D721Med (cell line): ENCODE measurements at places on chromosomes 4 and X.
A peak's percentile ranks its signal among the peaks of the same experiment; 100 is the strongest.

DNA sequence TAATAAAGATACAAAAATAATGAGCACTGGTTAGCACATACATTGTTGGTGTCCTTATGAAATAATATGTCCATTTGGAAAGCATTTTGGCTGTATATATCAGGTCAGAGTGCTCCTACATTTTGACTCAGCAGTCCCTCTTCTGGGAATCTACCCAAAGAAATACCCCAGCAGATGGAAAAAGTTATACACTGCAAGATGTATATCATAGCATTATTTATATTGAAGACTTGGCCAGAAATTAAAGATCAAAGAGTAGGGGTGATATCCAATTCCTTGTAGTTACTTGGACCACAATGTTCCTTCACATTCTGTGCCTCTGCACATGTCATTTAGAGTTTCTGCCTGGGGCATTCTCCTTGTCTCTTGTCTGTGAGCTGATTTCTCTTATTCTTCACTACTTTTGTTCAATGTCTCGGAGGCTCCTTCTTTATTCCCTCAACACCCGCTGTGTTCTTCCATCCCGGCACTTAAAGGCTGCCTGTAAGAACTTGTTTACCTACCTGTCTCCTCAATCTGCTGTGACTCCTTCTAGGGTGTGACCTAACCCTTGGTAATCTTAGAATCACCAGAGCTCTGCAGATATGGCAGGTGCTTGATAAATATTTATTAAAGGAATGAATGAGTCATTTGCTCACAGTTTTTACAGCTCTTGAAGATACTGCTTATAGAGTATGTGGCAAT lies 3.1 kb upstream of the TSPAN5 start:
- DNase-seq = no peak

- DNase-seq = no peak
These were observed 63.2 kb upstream of the ALB start for GRCh38 chr4:73340917-73341316.

- no peak for DNase-seq
These were observed 14.7 kb downstream of the FTSJ1 start for GRCh38 chrX:48490661-48491060.

DNA sequence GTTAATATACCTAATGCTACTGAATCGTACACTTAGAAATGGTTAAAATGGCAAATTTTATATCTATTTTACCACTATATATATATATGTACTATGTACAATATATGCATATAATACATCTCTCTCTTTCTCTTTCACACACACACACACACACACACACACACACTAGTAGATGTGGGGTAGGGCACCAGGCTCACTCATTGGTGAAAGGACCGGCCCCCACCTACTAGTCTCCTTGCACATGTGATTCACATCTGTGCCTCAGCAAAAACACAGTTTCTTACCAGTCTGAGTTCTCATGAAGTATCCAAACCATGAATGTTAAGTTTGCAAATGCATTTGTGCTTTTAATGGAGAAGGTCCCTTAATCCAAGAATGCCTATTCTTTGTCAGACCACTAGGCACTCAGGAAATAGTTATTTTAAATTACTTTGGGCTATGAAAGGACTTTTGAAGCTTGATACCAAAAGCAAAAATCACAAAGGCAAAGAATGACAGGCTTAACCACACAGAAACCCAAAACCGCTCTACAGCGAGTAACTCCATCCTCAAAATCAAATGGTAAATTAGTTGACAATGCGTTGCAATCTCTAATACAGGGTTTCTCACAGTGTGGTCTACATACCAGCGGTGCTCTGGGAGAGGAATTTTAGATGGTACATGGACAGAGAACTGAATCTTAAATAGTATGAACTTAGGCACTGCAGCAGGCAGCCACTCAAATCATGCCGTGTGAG lies 5.8 kb downstream of the TSC22D3 start:
- DNase-seq = no peak

GRCh38 chrX:40581336-40581920 lies 658 bp downstream of the ATP6AP2 start:
- no peak for DNase-seq

- no peak for DNase-seq
These were observed 5.8 kb downstream of the SRPX2 start for GRCh38 chrX:100649550-100650356.

DNA sequence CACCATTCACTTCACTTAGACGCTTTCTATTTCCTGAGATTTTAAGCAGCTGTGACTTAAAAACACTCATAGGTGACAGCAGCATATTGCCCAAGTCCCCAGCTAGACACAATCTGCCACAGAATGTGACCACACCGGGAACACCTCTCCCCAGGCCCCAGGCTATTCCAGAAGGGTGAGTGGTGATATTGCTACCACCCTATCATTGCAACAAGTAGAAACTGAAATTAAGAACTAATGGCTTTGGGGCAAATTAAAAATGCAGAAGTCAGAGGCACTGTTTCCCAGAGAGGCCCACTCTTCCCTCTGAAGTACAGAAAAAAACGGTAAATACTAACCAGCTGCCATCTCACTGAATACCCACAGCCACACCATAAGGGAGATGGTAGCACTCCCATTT lies 35.0 kb downstream of the QDPR start:
- no peak for DNase-seq

GRCh38 chr4:185878633-185879032 lies 66.6 kb upstream of the SORBS2 start:
- DNase-seq = no peak

DNA sequence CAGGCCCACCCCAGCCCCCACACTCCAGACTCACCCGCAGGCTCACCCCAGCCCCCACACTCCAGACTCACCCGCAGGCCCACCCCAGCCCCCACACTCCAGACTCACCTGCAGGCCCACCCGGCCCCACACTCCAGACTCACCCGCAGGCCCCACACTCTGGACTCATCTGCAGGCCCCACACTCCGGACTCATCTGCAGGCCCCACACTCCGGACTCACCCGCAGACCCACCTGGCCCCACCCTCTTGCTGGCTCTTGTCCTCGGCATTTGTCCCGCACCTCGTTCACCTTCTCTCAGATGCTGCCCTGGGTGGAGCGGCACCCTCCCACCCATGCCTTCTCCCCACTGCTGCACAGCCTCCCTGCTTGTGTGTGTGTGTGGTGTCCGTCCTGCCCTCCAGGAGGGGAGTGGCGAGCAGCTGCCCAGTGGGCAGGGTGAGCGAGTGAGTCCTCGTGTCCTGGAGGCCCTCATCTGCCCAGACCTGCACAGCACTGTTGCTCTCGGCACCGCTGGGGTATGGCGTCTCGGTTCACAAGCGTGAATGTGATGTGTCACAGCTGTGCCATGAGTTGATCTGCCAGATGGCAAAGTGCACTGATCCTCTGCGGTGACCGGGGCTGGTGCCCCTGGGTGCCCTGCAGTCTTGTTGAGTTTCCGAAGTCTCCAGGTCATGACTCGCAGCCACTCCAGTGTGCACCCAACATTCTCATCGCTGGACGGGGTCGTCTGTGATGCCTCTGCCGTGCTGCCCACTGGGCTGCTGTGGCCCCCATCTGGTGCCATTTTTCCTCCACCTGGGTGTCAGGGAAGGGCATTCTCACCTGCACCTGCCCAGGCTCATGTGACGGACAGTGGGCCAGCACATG lies 27.7 kb downstream of the MAEA start:
- no peak for DNase-seq

- no peak for DNase-seq
These were observed 1.2 kb downstream of the MSMO1 start for GRCh38 chr4:165328708-165329107.

- DNase-seq = no peak
These were observed 224.6 kb downstream of the IL15 start for GRCh38 chr4:141860974-141861373.

DNA sequence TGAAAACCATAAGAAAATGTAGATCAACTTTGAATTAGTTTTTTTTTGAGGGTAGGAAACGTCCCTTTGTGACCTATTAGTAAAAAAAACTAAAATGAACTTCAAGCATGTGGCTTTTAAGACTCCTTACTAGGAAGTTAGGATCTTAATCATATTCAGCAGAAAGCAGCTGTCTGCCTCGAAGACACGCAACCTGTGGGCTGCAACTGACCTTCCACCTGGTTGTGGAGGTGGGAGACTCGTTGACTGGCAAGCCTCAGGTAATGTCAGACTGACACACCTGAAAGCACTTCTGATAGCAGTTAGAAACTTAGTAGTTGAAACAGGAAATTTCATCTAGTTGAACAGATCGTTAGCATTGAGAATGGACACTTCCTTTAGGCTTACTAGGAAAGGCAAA lies 37.4 kb downstream of the CCNG2 start:
- no peak for DNase-seq

DNA sequence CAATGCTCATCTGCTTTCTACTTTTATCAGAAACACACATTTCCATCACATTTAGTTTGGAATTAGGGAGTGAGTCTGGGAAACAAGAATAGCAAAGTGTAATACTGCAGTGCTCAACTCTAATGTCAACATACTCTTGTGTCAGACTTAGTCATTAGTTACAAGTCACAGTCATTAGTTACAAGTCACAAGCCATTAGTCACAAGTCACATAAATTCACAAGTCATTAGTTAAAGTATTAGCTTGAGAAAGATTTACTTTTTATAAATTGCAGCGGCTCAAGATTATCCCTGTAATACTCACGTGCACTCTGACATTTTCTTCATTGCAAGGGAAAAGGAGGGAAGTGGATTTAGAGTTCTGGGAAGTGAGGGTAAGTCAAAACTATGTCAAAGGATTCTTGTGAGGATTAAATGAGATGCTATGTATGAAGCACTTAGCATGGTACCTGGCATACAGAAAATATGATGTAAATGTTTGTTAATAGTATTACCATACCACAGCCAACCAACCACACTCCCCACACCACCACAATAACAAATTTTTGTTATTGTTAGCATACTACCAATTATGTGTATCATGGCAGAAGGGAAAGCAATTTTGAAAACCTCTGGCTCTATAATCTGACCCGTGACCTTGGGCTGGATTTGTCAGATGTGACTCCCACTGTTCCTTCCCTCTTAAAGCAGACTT lies 116.6 kb downstream of the ARHGAP24 start:
- no peak for DNase-seq

DNA sequence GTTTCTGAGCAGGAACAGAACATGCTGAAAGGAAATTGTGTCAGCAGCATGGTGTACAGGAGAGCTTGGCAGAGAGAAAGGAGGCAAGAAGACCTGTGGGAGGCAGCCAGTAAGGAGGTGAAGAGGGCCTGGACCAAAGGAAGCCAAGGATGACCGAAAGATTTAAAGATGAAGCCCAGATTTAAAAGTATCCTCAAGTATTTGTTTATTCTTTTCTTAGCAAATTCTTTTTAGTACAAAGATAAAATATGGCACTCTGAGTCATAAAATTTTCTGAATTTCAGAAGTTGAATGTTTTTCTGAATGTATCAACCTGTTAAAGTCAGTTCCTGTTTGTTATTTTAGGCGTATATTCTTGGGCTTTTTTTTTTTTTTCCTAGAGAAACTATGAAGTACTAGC lies 3.5 kb downstream of the PKD2 start:
- no peak for DNase-seq

- no peak for DNase-seq
These were observed 215.3 kb downstream of the HS6ST2 start for GRCh38 chrX:132743086-132743485.

GRCh38 chrX:57595381-57595811 lies 3.6 kb downstream of the ZXDB start:
- no peak for DNase-seq

DNA sequence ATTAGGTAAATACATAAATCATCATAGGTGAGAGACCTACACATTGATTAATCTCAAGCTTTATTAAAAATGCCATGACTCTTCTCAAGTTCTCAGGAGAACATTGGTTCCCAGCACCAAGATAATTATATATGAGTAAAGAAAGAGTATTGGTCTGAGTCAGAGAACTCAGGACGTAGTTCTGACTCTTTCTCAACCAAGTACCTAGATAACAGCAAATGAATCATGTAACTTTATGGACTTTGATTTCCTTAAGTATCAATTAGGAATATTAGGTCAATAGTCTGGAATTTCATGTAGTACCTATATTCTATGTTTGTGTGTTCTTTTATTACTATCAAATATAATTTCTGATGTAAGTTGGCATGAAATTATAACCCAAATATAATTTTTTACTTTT lies 409.9 kb downstream of the GABRG1 start:
- no peak for DNase-seq

DNA sequence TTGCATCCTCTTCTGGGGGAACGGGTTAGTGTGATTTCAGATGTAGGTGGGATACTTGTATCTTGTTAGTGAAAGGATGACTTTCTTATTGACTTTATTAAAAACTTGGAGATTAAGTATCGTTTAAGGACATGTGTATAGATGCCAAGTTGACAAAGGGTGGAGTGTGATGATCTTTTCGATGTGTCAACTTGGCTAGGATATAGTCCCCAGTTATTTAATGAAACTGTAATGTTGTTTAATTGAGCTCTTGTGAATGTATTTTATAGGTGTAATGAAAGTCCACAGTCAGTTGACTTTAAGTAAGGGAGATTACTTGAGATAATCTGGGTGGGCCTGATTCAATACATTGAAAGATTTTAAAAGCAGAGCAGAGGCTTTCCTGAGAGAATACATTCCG lies 127.0 kb downstream of the AASDH start:
- no peak for DNase-seq

DNA sequence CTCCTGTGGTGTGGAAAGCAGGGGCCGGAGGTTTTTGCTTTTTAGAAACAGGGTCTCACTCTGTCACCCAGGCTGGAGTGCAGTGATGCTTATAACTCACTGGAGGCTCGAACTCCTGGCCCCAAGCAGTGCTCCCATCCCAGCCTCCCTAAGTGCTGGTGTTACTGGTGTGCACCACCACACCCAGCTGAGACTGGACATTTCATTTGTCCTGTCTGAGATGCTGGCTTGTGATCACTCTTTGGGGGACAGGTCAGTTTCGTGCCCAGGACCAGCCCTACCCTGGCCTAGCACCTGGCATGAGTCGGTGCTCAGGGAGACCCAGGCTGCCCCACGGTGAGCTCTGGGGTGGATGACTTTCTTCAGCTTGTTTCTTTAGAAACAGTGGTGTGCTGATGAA lies 11.3 kb downstream of the PSAPL1 start:
- DNase-seq = peak; percentile 11

- no peak for DNase-seq
These were observed 135.8 kb upstream of the TRPC5 start for GRCh38 chrX:112218388-112218787.
